ENCODE measurements at places on chromosomes 3 and 15.
A peak's percentile ranks its signal among the peaks of the same experiment; 100 is the strongest.

GRCh38 chr3:133991209-133991608 is 38.5 kb downstream of the SLCO2A1 start:
- no peak for DNase-seq

DNA sequence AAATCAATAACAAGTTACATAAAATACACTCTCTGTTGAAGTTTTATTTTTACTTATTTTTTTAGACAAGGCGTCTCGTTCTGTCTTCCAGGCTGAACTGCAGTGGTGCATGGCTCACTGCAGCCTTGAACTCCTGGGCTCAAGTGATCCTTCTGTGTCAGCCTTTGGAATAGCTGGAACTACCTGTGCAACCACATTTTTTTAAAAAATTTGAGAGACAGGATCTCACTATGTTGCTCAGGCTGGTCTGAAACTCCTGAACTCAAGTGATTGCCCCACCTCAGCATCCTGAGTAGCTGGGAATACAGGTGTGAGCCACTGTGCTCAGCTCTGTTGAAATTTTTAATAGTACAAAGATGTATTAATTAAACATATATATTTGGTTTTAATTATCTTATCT is 614.3 kb upstream of the ARRDC4 start:
- no peak for DNase-seq

GRCh38 chr15:78446551-78446950 is 8.5 kb downstream of the IREB2 start:
- no peak for DNase-seq

GRCh38 chr3:119497820-119498185 is 544 bp upstream of the TIMMDC1 start:
- DNase-seq, result no peak

DNA sequence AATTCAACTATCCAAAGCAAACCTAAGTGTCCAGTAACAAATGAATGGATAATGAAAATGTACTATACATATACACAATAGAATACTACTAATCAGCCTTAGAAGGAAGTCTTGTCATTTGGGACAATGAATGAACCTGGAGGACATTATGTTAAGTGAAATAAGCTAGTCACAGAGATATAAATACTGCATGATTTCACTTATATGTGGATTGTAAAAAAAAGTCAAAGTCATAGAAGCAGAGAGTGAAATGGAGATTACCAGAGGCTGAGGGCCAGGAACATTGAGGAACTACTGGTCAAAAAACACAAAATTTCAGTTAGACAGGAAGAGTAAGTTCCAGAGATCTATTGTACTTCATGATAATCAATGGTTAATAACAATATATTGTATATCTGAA is 33.6 kb downstream of the MYO5A start:
- no peak for DNase-seq

- no peak for DNase-seq
Observed at GRCh38 chr3:128665362-128666021, 14.9 kb upstream of the RPN1 start.

DNA sequence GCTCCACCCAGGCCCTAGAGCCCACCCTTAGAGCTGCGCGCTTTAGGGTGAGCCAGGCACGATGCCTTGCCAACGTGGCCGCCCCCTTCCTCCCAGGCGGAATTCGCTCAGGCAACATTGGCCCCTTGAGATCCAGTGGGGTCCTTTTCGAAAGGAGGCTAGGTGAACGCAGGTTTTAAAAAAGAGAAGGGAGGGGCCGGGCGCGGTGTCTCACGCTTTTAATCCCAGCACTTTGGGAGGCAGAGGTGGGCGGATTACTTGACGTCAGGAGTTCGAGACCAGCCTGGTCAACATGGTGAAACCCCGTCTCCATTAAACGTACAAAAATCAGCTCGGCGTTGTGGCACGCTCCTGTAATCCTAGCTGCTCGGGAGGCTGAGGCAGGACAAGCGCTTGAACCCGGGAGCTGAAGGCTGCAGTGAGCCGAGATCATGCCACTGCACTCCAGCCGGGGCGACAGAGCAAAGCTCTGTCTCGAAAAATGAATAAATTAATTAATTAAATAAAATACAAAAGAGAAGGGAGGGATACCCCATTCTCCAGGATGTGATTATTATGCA is 984 bp upstream of the RPP25 start:
- DNase-seq, result no peak

GRCh38 chr3:185528532-185528931 is 23.9 kb downstream of the LIPH start:
- DNase-seq, result no peak

DNA sequence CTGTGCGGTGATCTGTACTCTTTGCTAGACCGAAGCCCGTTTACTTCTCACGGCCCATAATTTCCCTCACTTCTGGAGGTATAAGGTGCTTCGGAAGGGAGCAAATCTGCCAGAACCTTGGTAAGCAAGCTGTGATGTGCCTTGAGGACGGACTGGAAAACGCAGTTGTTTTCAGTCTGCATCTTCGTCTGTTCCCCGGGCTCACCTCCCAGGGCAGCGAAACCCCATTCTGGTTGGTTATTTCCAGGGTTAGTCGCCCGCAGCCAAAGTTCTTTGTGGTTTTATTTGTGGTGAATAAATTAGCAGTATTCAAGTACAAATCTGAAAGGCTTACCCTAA is 401 bp downstream of the RAMAC start:
- DNase-seq, result no peak

- DNase-seq, result no peak
Observed at GRCh38 chr15:73850228-73850627, 23.1 kb upstream of the TBC1D21 start.

DNA sequence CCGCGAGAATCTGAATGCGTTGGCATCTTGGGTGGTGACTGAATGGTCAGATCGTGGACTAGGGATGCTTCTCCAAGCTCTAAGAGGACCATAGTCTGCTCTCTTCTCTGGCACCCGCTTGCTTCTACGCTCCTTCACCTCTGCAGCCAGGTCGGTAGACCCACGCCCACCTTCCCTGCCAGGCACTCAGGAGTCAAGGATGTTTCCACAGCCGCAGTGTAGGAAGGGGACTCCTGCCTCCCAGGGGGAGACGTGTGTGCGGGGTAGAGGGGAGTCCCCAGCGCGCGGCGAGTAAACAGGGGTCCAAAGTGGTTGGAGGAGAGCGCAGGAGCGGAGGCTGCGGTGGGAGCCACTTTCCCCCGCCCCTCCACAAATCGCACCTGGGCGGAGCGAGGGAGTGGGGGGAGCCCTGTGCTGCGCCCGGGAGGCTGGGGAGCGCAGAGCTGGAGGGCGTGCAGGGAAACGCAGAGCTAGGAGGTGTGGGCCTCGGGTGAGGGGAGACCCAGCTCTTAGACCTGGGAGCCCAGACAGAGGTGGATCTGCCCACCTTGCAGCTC is 1.7 kb downstream of the LRRC3B start:
- DNase-seq, result no peak

DNA sequence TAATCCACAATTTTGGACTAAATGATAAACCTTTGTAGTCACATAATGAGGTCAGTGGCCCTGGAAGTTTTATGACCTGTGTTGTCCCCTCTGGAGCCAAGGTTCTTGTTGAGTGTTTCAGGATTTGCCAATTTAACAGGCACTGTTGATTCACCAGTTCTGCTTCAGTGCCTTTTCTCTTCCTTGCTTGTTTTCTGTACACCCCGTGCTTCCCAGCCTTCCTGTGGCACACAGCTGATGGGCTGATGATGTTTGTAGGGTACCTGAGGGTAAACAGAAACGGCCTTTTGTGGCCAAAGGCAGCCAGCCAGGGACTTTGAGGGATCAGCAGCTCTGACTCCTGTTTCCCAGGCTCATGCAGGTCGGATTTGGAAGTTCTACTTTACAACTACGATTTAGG is 13.3 kb downstream of the GYG1 start:
- peak; percentile 63 for DNase-seq
